ENCODE measurements at places on chromosomes 3 and 15. TPM values are rescaled to one million over a fixed set of nuclear protein-coding genes. Genes with fewer than 3 reads are reported as not detected.

- DNase-seq: no peak
Observed at GRCh38 chr15:100958326-100959065, 39.3 kb downstream of the LRRK1 start.

DNA sequence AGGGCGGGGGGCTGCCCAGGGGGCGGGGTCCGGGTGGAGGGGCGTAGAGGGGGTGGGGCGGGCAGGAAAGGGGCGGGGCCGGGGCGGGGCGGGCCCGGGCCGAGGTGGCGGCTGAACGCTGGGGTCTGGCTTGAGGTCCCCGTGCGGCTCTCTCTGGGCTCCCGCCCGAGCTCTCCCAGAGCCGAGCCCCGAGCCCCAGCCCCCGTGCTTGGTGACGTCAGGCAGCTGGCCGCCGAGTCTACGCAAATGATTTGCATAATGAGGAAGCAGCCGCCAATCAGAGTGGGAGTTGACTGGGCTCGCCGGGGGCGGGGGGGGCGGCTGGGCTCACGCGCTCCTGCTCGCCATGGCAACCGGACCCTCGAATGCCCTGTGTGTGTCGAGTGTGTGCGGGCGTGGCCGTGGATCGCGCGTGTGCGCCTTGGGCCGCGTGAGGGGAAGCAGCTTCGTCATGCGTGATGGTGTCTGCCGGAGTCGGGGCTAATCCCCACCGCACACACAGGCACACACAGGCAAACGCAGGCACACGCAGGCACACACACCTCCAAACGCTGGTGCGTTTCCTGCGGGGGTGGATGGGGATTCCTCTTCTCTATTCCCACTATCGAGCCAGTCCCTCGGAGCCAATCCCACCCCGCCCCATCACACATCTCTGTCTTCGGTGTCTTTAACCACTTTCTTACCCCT, at the start of gene CELF6:
CELF6 (minus strand) TSS at position 173 of the 687 bp plus-strand sequence. CDS start 283 bp downstream, outside the sequence.
- peak; percentile 85 for DNase-seq

DNA sequence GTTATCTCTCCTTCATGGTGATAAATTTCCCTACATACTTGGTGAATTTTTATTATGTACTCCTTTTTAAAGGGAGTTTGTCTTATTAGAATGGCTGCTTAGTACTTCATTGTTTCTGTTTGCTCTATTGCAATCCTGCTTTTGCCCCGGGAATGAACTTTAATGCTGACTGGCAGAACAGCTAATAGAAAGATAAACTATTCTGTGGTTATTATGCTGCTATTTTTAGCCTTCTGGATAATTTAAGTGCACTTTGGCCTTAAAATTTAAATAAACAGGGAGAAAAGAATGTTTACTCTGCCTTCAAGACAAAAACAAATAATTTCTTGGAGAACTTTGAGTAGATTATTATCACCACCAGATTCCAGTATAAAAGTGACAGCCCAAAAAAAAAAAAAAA, 413.8 kb upstream of the CCDC54 start:
- DNase-seq: no peak

GRCh38 chr15:71939981-71940588, 129.7 kb downstream of the NR2E3 start:
- no peak for DNase-seq

- no peak for DNase-seq
Observed at GRCh38 chr15:40960925-40961324, 7.7 kb downstream of the CHAC1 start.

DNA sequence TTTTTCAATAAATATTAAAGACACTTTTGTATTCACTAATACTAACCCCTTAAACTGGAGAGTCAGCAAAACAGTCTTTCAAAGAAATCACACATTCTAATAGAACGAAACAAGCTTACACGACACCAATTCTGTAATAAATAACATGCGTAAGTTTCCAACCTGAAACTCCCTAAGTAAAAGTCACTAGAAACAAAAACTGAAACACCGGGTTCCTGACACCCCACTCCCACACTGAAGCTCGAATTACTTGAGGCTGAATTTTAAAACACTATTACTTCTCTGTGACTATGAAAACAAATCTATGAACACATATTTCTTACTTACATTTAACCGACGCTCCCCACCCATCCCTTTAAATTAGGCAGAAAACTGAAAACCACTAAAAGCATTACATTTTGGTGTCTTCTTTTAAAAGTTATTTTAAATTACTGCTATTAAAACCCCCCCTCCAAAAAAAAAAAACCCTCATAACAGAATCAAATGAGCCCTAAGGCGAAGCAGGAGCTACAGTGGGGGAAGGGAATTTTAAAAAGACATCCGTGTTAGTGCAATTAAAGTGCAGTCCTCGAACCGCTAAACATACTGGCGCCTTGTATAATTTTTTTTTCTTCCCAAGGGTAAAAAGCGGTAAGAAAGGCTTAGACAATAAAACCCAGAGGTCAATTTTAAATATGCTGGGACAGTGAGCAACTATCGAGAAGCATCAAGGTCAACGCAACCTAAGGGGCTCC, 878 bp downstream of the SPPL2A start:
- no peak for DNase-seq

GRCh38 chr15:101104141-101104540, 147.7 kb downstream of the CHSY1 start:
- DNase-seq: no peak

Gene COL7A1
- total RNA-seq: 8.7 TPM

Gene CCRL2
- total RNA-seq: 4.7 TPM

Gene ISLR
- total RNA-seq: 120 TPM
